AML-193 (cell line): ENCODE measurements at places on chromosomes 3 and 15.
A peak's percentile ranks its signal among the peaks of the same experiment; 100 is the strongest.

DNA sequence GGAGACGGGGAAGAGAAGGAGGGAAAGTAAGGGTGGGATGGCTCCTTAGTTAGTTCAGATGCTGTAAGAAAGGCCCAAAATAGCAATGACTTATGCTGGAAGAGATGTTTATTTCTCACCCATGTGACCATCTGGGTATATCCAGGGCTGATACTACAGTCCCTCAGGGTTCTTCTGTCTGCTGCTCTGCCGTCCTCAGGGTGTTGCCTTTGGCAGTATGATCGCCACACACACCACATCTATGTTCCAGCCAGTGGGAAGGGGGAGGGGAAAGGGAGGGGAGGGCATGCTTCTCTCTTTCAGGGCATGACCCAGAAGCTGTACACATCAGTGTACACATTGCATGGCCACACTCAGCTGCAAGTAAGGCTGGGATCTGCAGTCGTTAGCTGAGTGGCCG, 10.2 kb downstream of the CD276 start:
- no peak for DNase-seq

DNA sequence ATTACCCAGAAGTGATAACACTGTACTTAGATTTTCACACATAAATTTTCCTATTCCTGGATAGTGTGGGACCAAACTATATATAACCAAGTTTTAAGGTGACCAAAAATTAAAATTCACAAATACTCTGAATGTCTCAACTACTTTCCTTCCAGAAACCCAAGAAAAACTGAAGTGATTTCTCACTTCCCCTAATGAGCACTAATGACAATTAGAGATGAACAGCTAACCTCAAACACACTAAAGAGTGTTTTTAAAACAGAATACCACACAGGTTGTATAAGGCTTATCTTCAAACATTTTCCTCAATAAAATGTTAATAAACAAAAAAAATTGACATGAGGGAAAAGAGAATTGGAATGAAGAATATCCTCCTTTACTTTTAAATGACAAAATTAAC, 188.2 kb downstream of the ZBTB20 start:
- no peak for DNase-seq

GRCh38 chr3:106345353-106346027, 476.7 kb upstream of the CBLB start:
- DNase-seq: peak; percentile 21

GRCh38 chr3:194240766-194241165, 104.8 kb downstream of the HES1 start:
- no peak for DNase-seq

DNA sequence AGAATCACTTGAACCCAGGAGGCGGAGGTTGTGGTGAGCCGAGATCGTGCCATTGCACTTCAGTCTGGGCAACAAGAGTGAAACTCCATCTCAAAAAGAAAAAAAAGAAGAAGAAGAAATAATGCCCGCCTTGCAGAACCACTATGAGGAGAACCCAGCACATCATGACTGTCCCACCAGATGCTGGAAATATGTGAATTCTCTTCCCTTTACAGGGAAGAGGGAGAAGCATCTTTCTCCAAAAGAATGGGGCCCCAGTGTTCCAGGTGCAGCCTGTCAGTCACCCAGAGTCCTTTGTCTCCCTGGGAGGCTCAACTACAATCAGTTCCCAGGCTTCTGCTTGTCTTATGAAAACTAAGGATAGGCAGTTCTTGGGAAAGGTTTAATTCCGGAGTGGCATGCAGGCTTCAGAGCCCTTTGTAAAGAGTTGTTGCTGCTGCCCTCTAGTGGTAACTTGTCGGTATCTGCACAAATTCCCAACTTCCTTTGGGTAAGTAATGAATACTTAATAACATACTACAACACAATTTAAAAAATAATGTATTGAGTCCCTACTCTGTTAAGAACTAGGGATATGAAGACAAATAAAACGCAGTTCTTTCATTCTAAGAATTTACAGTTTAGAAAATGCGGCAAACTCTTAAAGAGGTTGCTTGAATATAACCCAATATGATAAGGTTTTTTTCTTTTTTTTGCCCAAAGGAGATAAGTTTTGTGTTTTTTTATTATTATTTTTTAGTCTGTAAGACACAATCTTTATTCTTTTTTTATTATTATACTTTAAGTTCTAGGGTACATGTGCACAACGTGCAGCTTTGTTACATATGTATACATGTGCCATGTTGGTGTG, 18.6 kb upstream of the TICRR start:
- peak; percentile 46 for DNase-seq

DNA sequence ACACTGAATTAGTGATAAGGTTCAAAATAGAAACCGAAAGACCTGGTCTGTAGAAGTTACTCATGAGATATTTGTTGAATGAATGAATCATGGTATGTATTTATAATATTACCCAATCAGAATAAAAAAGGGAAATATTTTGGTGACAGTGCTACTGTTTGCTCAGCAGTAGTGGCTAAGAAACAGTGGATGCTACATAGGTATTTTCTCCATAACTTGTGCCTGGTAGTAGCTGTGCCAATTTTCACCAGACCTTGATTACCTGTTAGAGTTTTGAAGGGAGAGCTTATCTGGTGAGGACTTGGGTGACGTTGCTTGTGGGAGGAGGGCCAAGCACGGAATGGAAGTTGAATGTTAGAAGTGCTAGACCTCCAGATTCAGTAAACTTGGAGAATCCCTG, 14.3 kb downstream of the LIMD1 start:
- DNase-seq: peak; percentile 19

DNA sequence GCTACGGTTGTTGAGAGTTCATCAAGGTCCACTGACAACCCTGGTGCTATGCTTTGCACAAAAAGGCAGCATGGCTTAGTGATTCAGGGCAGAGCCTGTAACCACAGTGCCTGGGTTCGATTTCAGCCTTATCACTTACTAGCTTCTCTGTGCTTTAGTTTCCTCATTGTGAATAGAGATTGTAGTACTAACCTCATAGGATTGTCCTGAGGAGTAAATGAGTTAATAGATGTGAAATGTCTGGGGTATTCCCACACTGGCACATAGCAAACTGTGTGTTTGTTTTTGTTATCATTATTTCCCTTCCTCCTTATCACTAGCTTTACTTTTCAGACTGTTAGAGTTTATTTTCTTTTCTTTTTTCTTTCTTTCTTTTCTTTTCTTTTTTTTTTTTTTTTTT, 16.3 kb downstream of the CRTAP start:
- DNase-seq: no peak

DNA sequence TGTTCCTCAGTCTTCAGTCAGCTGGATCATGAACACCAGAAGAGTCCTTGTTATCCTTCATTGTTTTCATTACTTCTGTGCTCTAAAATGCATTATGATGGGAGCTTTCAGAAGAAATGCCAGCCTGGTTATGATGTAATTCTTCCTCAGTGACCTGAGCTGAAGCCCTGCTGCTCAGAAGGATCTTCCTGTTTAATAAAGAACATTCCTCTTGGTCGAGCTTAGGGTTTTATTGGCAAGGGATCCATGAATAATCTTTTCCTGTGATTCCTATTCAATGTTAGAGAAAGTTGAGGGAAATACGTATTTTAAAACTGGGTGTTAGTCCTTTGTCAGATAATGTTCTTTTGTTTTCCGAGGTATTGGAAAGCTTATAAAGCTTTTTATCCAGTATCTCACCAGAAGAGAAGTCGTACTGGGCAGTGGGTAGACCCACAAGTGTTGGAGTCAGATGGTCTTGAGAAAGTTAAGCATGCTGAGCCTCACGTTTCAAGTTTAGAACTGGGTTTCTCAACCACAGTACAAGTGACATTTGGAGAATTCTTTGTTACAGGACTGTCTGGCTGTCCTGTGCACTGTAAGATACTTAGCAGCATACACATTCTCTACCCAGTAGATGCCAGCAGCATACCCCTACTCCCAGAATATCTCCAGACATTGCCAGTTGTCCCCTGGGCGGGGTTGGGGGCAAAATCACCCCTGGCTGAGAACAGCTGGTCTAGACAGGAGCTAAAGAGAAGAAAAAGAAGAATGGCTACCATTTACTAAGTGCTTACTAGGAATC, 212.3 kb upstream of the BHLHE40 start:
- no peak for DNase-seq

DNA sequence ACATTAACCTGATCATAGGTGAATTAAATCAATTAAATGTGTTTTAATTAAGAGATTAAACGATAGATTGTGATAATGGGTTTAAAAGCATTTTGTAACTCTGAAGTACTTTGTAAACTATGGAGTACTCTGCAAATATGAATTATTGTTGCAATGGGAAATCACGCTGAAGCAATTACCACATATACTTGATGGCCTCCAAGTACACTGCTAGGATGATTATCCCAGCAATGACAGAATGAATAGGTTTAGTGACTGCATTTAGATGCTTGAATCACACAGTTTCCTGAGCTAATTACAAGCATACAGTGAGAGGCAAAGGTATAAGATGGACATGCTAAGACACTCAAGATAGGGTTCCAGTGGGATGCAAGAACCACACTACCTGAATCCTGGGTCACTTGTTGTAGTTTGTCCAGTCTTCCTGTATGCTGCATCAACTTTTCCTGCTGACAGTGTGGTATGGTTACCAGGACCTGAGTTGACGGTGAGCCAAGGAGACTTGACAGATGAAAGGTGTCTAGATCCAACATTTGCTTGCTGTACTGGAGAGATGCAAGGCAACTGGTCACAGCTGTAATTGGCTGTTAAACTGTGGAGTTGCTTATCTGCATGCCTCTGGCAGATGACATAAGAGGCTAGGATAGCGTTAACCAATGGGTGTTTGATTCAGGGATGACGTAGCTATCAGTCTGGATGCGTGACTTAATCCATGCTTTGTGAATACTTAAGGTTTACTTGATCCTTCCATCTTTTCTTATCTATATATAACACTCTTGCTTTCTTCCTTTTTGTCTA, 38.0 kb downstream of the RNF13 start:
- no peak for DNase-seq

- peak; percentile 69 for DNase-seq
Measured at GRCh38 chr3:148718982-148719862, 21.5 kb downstream of the AGTR1 start.

DNA sequence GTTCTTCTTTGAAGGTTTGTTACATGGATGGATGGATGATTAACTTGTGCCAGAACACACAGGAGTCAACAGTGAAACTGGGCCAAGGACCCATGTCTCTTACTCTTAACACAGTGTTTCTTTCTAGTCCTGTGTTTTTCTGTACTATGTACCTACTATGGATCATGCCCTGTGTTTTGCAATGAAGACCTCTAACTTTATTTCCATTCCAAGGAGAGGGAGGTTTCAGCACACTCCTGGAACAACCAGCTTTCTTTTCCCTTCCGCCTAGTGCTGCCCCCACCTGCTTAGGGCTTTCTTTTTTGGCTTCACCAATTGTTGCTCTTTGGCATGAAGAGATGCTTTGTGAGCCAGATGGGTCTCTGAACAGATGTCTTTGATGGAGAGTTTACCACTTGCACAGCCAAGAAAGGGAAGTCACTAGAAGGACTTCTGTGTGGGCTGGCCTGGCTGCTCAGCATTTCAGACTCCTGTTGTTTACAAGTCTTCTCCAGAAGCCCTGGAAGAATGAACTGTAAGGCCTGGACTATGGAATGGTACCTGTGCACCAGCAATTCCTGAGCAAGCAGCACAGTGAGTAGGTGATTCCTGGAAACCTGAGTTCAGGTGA, 44.5 kb downstream of the SNAPC5 start:
- DNase-seq: no peak

GRCh38 chr15:66895794-66896453, 169.5 kb upstream of the SMAD3 start:
- no peak for DNase-seq
